ENCODE measurements at places on chromosomes 5 and 9. TPM values are rescaled to one million over a fixed set of nuclear protein-coding genes. Genes with fewer than 3 reads are reported as not detected.

TXNDC8 gene
- total RNA-seq: not detected

RNF183 gene
- total RNA-seq: not detected

LHX6 gene
- total RNA-seq: not detected

- no peak for DNase-seq
Observed at GRCh38 chr9:108511307-108511706, 344.5 kb downstream of the ACTL7B start.

DNA sequence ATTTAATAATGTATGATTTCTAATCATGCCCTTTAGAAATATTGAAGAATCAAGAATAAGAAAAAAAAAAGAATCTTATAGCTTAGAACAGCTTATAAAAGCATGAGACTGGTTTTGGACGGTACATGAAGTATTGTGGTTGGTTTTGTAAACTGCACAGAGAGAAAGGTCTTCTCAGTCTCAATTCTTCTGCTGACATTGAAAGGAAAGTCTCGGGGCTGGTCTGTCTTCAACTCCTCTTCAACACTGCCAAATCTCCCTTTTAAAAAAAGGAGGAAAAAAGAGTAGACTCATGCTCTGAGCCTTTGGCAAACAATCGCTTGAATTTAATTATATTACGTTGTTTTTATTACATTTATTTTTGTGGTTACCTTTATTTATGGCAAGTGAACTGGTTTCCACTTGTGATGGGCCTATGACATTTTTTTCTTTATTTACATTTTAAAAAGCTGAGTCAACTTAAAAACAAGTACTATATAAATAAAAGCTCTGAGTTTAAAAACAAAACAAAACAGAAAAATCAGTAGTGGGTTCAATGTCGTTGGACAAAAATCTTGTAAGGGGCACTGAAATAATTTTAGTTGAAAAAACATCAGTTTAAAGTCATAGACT lies 32.8 kb upstream of the EBF1 start:
- no peak for DNase-seq

DNA sequence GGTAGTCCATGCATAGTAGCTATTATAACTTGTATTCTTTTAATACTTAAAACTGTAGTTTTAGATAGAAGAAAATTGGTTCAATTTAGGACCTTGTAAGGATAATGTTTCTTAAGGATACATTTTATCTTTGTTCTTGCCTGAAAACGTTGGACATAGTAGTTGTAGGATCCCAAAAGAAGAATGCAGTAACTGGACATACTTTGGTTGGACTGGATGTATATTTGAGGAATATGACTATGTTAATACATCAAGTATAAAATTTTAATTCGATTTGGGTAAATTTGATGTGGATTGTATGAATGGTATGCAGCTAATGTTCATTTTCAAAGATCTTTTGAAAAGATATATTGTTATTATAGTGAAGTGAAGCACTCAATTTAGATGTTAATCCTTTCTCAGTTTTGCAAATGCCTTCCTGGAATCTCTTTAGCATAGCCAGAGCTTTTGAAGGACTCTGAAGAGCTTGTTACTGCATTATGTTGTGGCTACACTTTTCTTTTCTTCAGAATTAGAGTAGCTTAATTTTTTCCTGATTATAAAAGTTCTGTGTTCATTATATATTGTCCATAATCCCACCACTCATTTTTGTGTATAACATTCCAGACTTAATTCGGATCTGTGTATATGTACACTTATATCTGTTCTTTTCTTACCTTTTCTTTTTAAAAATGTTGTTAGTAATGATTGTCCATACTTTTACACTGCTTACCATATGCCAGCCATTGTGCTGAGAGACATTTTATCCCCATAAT lies 41.2 kb downstream of the LRRTM2 start:
- no peak for DNase-seq

GRCh38 chr5:66958980-66959641 lies 237.5 kb downstream of the CD180 start:
- no peak for DNase-seq

Measured in T-helper 17 cell (primary cell).